ENCODE measurements at places on chromosomes 4 and X.

DNA sequence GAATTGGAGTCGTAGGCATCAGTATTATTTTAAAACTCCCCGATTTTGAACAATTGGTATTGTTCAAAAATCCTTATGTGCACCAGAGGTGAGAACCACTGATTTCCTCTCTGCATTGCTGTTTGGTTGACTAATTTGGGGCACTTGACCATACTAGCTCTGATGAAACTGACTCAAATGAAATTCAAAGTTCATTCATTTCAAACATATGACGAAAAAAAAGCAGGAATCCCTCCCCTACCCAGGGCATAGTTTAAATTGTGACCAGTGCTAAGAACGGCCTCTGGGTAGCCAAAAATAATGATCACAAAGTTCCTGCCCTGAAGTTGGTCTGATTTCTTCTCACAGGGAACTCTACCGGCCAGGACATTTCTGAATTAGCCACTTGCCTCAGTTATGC is 75.7 kb upstream of the EGFL6 start:
- no peak for DNase-seq

- no peak for DNase-seq
Measured at GRCh38 chr4:15692602-15693001, 10.3 kb upstream of the BST1 start.

GRCh38 chrX:130893356-130894085 is 9.5 kb downstream of the ENOX2 start:
- no peak for DNase-seq

- DNase-seq: no peak
Measured at GRCh38 chr4:132619968-132620367, 529.1 kb upstream of the PCDH10 start.

DNA sequence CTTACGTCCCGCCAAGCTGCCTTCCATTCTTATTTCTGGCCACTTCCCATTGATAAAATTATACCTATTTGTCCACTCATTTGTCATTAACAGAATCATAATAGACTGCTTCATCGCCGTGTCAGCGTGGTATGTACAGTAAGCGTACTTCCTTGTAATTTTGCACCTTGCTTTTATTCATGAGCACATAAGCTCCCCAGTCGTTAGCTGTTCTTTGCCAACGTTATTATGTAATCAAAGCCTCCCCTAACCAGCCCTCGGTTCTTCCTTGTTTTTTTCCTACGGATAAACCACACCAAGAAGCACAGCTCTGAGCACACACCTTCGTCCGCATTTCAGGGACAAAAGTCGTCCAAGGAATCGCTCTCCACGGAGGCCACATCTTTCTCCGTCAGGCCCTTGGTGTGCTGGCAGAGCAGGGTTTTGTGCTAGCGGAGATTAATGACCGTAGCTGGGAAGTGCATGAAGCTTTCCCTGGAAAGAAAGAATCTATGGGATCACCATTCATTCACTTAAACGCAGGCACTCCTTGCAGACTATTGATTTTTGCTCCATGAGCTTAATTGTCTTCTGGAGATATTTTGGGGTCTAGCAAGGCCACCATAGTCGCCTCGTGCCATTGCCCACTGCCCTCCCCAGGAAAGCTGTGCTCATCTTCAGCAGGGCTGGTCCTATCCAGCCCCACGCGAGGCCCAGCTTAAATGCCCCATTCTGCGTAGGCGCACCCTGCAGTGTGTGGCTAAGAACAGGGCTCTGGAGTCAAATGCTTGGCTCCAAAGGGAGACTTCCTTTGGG is 200.9 kb upstream of the PSAPL1 start:
- DNase-seq: no peak

- no peak for DNase-seq
Measured at GRCh38 chr4:163042306-163042705, 124.4 kb downstream of the NAF1 start.

All from type B pancreatic cell (in vitro differentiated cells).